ENCODE measurements at places on chromosomes 2 and 18.

GRCh38 chr2:179123272-179123662 is 73.3 kb upstream of the CCDC141 start:
- no peak for DNase-seq

GRCh38 chr2:54454548-54455130 is 1.5 kb upstream of the SPTBN1 start:
- DNase-seq: no peak

GRCh38 chr2:166436189-166436588 is 57.9 kb downstream of the SCN7A start:
- no peak for DNase-seq

- DNase-seq: no peak
Observed at GRCh38 chr2:203599509-203599908, 64.4 kb upstream of the RAPH1 start.

- DNase-seq: no peak
Observed at GRCh38 chr2:117330641-117331040, 483.9 kb upstream of the DDX18 start.

GRCh38 chr2:37997629-37998028 is 72.5 kb downstream of the RMDN2 start:
- DNase-seq: peak; percentile 49

Measured in myocyte (in vitro differentiated cells).